Body of pancreas (tissue), 4 donors: ENCODE measurements at places on chromosomes 16 and 17. TPM values are rescaled to one million over a fixed set of nuclear protein-coding genes. Genes with fewer than 3 reads are reported as not detected.

MT1F gene
- total RNA-seq: 27.5 TPM

DNA sequence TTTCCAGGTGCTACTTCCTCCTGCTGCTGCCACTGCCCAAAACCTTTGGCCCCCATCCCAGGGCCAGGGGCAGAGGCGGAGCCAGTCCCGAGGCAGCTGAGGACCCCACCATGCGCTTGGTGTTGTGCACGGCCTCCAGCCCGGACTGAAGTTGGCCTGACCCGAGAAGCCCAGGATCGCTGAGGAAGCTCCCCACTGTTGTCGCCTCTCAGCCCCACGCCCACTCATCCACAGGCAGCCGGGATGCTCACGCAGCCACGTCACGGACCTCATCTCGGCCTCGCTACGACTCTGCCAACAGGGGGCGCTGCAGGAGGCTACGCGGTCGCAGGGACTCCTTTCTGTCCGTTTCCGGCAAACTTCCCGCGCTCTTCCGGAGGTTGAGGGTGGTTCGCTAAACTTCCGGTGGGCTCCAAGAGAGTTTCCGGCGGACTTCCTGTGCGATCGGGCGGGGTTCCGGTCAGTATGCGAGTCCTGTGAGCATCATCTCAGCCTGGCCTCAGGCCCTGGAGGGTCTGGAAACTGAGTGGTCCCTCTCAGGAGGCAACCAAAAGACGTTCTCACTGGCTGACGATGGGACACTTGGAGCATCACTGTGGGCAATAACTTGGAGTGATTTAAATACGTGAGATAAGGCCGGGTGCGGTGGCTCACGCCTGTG is 12.4 kb downstream of the ZG16B start:
- peak; percentile 55 for DNase-seq

GRCh38 chr16:80743772-80744171 is 60.6 kb downstream of the CDYL2 start:
- no peak for DNase-seq

- DNase-seq: peak; percentile 49
These were observed 1.3 kb upstream of the TMEM92 start for GRCh38 chr17:50272711-50273653.
